Lung microvascular endothelial cell (primary cell): ENCODE measurements at places on chromosomes 4 and X.
A peak's percentile ranks its signal among the peaks of the same experiment; 100 is the strongest.

DNA sequence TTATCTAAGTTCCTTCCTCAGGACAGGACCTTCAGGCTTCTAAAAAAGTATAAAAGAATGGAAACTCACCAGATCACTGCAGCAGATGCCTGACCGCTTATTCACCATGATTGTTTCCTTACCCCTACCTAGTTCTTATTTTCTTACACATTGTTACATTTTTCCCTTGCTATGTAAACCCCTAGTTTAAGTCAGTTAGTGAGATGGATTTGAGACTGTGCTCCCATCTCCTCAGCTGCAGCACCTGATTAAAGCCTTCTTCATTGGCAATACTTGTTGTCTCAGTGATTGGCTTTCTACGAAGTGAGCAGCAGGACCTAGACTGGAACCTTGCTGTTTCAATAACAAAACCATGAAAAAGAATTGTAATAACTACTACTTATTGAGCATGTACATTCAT is 4.7 kb downstream of the SPARCL1 start:
- DNase-seq = no peak

DNA sequence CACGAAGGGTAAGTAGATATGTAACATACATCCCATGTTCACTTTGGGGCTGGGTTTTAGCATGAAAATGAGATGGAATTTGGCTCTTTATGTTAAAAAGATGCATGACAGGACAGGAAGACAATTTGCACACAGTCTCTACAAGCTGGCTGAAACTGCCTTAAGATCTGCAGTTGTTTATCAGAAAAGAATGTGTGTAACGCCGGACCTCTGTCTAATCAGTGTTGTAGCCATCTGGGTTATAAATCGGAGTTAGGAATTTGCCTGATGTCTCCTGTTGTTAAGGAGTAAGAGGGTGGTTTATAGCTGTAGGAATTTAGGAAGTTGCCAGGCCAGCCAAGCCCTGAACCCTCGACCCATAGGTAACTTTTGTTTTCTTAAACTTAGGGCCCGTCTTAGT is 562.9 kb upstream of the FAT1 start:
- DNase-seq = no peak

- no peak for DNase-seq
Measured at GRCh38 chr4:52693492-52693891, 34.4 kb upstream of the USP46 start.

GRCh38 chr4:154421618-154422017 is 70.0 kb downstream of the DCHS2 start:
- no peak for DNase-seq

- peak; percentile 96 for DNase-seq
Measured at GRCh38 chrX:45824471-45824870, 623.8 kb upstream of the DIPK2B start.

DNA sequence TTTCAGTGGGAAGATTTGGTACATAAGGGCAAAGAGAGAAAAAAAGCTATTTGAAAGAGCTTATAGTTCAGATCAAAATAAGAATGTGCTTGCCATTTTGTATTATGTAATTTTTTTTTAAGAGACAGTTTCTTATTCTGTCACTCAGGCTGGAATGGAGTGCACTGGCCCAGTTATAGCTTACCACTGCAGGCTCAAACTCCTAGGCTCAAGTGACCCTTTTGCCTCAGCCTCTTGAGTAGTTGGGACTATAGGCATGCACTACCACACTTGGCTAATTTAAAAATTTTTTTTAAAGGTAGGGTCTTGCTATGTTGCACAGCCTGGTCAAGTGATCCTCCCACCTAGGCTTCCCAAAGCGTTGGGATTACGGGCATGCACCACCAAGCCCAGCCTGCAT is 22.2 kb upstream of the USP53 start:
- no peak for DNase-seq

DNA sequence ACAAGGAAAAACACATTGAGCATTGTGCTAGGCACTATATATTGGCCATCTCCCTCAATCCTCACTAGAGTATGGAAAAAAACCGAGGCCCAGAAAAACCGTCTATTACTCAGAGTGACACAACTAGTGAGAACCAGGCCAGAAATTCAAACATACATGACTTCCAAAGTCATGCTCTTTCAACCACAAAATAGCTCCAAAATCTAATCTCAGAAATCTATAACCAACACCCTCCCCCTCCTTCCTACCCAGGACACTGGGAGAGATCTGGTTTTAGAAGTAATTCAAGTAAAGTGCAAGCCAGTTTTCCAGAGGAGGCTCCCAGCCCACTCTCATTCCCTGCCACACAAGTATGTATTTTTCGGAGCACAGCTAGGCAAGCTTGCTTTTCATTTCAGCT is 7.6 kb downstream of the HS3ST1 start:
- no peak for DNase-seq

DNA sequence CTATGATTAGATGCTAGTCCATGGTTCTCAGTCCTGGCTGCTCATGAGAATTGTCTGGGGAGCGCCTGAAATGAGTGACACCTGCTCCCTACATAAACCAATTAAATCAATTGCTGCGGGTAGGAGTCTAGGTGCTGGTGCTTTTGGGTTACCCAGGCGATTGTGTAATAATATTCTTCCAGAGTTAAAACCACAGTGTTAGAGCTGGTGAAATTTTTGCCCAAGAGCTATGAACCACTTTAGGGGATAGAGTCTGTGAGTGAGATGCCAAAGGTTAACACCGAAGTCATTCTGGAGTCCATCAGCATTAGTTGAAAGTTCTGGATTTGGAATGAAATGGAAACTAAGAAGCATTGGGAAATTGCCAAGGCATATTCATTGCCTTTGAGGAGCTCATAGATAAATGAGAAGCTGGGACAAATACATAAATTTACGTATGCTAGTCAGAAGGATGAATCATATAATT is 15.3 kb downstream of the PDK3 start:
- DNase-seq = no peak

GRCh38 chr4:67931256-67931655 is 32.0 kb downstream of the TMPRSS11A start:
- no peak for DNase-seq

GRCh38 chr4:100819505-100819904 is 301.7 kb upstream of the EMCN start:
- no peak for DNase-seq

DNA sequence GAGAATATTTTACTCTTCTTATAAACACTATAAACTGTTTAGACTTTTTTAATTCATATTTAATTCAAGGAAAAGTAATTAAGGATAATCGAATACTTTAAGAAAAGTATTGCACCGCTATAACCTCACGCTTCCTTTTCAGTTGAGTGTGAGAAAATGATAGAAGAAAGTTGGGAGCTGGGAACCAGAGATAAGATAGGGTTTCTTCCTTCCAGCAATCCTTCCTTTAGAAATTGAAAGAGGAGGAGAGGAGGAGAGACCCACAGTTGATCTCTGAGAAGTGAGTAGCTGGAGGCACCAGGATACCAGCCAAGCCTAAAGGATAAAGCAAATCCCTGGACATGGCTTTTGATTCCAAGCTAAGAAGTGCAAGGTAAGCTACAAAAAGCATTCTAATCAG is 242.3 kb upstream of the NOCT start:
- no peak for DNase-seq

DNA sequence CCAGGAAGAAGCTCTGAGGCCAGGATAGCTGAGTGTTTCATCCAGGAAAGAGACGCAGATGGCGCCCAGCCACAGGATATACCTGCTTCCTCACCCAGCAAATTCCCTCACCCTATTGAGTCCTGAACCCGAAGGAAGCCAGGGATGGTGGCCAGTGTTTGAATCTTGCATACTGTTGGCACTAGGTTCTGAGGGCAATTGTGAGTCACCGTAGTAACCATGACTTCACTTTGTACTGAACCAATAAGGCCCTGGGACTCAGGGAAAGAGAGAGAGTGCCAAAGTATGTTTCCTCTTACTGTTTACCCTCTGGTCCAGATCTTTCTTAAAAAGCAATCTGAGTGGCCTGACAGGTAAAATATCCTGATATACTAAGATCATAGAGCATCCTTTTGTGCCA is 25.6 kb upstream of the SMIM10L2A start:
- peak; percentile 92 for DNase-seq
